ENCODE measurements at places on chromosomes 2 and 18.

DNA sequence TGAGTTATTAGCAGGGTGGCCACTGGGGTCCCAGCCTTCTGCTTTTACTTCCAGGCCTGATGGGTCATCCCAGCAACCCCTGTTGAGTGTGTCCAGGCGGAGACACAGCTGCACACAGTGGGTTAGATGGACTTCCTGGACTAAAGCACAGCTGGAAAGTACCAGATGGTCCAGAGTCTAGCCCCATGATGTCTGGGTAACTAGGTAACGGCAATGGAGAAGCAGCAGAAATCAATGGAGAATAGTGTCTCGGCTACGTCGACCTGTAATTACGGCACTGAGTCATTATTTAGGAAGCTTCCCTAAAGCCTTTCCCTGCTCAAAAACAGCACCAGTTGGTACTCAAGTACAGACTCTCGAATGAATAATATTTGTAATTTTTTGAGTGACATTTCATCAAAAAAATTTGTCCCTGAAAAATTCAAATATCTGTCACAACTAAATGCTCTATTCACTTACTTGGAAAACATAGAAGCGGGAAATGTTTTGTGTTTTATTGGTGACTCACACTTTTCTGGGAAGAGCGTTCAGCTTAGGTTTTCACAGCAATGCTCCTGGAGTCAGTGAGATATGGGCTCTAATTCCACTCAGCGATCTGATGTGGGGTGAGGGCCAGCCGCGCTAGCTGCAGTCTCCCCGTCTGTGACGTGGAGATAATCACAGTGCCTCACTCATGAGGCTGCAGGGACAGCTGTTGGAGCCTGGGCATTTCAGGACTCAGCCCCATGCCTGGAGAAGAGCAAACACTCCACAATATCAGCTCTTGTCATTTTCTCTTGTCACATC lies 16.2 kb upstream of the ARL4C start:
- DNase-seq = no peak

GRCh38 chr18:23068570-23069310 lies 66.5 kb upstream of the CABLES1 start:
- no peak for DNase-seq

GRCh38 chr2:207674826-207675225 lies 36.6 kb upstream of the CCNYL1 start:
- no peak for DNase-seq

GRCh38 chr2:160513120-160513519 lies 19.5 kb upstream of the RBMS1 start:
- DNase-seq = no peak

GRCh38 chr2:37550190-37550589 lies 121.3 kb downstream of the CDC42EP3 start:
- DNase-seq = no peak

GRCh38 chr18:2526329-2526728 lies 45.0 kb downstream of the METTL4 start:
- no peak for DNase-seq

All from foreskin keratinocyte (primary cell).